ENCODE measurements at places on chromosomes 3 and 15.

DNA sequence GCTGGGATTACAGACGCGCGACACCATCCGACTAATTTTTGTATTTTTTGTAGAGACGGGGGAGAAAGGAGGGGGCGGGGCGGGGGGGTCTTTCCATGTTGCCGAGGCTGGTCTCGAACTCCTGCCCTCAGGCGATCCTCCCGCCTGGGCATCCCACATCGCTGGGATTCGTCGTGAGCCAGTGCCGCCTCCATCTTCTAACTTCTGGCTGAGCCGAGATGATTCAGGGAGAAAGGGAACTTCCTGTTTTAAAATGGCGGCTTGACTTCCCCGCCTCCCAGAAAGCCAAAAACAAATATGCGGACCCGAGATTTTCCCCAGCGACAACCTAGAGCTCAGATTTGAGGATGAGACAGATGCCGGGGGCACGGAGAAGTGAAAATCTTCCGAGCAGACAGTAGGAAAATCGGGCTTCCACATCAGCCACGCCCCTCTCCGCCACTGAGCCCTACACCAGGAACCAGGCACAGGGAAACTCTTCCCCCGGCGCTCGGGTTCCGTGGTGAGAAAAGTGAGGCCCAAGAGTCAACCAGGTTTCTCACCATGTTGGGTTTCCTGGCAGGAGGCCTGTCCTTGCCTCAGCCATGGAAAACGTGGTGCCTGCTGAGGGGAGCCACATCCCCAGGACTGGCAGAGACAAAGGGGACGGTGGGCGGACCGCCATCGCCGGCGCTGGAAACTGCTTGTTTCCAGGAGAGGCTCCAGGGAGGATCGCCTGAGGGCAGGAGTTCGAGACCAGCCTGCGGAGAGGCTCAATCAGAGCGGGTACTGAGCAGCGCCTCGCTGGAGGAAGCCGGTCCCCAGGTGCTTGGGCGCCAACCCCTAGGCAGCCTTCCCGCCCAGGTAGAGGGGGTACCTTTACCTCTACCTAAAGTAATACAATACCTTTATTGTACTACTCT, 18.7 kb downstream of the CHST14 start:
- no peak for DNase-seq

- peak; percentile 58 for DNase-seq
Observed at GRCh38 chr3:29515451-29515850, 234.6 kb downstream of the RBMS3 start.

GRCh38 chr15:42233107-42233506, 25.0 kb upstream of the VPS39 start:
- no peak for DNase-seq

DNA sequence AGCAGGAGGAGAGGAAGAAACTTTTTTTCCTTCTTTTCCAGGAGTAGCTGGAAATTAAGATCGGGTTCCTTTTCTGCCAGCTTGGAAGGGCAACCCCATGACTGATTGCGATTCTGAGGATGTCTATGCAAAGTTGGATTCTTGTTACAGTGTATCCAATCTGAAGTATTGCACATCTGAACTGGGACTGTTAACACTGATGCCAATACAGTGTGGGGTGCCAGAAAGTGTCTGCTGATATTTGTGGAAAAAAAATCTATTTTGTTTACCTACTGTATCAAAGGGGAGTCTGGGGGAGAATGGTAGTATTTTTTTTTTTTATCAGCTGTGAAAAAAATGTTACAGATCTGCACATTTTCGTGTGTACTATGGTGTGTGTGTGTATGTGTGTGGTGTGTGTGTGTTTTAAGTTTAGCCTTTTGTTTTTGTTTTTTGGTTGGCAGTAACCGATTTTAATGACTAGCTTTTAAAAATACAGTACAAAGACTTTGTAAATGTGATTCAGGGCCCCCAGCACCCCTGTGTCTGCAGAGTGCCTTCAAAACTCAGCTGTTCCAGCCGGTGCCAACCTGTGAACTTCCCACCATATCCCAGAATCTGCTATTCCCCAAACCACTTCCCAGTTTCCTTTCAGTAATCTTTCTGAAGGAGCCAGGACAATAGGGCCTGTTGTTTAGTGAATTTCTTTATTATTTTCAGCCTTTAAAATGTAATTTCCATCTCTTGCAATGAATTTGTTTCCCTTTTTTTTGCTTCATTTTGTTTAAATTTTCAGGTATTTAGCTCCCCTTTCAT, 1.9 kb downstream of the RAP2B start:
- no peak for DNase-seq

GRCh38 chr3:74021449-74021848, 396.7 kb upstream of the PDZRN3 start:
- no peak for DNase-seq

GRCh38 chr15:101201411-101202174, 50.3 kb downstream of the CHSY1 start:
- DNase-seq, result no peak

DNA sequence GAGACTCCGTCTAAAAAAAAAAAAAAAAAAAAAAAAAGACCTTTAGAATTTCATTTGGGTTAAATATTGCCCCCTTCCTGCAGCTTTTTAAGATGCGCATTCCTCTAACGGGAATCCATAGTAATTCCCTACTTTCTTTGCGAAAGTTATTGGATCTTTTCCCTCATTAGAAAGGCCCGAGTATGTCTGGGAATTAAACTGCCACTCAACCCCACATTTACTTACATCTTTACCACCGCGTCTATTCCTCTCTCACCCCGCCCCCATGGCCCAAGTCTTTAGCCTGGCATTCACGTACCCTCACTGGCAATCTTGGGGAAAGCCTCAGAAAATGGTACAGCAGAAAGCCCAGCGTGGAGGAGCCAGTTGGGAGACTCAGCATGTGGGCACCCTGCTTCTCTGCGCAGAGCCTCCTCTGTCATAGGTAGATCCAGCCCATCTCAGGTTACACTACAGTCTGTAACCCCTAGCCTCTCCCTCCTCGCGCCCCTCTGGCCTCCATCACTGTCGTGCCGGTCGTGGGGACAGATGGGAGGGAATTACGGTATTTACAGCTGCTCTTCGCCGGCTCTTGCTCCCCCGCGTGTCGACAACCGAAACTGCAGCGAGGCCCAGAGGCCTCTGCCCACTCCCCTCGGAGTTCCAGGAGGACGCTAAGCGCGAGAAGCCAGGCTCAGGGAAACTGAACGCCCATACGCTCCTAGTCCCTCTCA, 6.4 kb upstream of the ANKDD1A start:
- peak; percentile 81 for DNase-seq

DNA sequence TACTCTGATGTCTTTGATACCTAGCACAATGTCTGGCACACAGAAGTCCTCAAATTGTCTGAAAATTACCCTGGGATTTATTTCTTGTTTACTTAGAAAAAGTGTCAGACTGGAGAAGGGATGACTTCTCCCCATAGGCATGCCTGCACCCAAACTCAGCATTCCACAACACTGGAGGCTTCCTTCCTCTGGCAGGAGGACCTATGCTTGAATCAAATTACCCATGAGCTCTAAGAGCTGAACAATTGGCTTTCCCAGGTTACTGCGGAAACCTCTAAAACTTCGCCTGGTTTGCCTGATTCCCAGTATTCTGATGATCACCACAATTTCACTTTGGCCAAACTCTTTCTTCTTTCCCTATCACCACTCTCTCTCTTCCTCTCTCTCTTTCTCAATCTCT, 217.4 kb downstream of the DIPK2A start:
- DNase-seq, result no peak

DNA sequence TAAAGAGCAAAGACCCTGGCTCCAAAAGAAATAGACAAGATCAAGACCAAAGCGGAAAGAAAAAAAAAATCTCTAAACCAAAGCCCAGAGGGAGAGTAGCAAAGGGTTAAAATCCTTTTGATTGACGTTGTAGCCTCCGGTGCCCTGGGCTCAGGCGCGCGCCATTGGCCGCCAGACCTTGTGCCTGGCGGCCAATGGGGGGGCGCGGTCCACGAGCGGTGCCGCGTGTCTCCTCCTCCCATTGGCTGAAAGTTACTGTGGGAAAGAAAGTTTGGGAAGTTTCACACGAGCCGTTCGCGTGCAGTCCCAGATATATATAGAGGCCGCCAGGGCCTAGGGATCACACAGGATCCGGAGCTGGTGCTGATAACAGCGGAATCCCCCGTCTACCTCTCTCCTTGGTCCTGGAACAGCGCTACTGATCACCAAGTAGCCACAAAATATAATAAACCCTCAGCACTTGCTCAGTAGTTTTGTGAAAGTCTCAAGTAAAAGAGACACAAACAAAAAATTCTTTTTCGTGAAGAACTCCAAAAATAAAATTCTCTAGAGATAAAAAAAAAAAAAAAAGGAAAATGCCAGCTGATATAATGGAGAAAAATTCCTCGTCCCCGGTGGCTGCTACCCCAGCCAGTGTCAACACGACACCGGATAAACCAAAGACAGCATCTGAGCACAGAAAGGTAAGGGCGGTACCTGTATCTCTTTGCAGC, at the start of gene HES1:
TSS of gene HES1 (plus strand) at position 343 of the 713 bp plus-strand sequence. CDS start at position 576, 233 bp downstream.
- DNase-seq, result peak; percentile 82

- no peak for DNase-seq
Observed at GRCh38 chr3:31552103-31552502, 19.4 kb downstream of the STT3B start.

- DNase-seq, result no peak
Observed at GRCh38 chr15:63367390-63367789, 14.3 kb downstream of the CA12 start.

- DNase-seq, result no peak
Observed at GRCh38 chr3:14201940-14202684, 23.5 kb downstream of the LSM3 start.

- DNase-seq, result no peak
Observed at GRCh38 chr3:4528819-4529600, 35.9 kb downstream of the ITPR1 start.

DNA sequence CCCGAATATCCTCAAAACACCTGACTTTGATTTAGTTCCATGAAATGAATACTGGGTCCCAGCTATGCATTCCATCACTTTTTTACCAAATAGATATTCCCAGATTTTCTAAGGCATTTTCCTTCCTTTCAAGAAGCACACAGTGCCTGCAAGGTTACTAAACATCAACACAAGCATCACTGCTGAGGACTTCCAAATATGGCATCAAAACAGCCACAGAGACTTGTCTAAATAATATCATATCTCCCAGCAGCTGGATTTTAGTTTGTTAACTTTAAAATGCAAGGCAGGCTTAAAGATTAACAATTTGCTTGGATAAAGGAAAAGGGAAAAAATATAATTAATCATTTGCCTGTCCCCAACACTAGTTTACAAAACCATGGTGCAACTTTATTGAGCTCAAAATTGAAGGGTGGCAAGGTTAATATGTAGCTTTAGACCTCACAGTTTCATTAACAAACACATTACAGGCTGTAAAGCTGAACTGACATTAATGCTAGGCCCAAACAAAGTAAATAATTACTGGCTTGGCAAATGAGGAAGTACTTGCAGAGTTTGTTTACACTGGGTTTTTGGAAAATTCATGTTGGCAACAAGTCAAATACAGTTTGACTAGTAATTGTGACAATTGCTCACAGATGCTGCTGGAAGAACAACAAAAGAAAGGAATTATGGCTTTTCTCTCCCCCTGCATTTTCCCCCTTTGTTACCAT, 401.7 kb upstream of the CDIN1 start:
- DNase-seq, result no peak

- DNase-seq, result no peak
Observed at GRCh38 chr15:64343841-64344240, 12.1 kb downstream of the CSNK1G1 start.

DNA sequence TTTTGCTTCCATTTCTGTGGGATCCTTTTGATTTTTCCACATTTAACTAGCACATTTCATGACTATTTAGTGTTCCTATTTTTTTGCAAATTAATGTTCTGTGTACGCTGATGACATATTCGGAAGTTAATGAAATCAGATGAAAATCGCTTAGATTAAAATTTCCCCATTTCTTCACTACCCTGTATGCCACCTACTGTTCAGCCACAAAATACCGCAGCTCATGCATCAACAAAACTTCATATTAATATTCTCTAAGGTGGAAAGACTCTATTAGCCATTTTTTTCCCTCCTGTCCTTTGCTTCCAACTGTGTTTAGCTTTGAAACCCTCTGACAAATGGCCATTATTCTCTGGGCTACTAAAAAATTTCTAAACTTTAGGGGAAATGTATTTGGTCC, 300.6 kb downstream of the MECOM start:
- DNase-seq, result no peak

DNA sequence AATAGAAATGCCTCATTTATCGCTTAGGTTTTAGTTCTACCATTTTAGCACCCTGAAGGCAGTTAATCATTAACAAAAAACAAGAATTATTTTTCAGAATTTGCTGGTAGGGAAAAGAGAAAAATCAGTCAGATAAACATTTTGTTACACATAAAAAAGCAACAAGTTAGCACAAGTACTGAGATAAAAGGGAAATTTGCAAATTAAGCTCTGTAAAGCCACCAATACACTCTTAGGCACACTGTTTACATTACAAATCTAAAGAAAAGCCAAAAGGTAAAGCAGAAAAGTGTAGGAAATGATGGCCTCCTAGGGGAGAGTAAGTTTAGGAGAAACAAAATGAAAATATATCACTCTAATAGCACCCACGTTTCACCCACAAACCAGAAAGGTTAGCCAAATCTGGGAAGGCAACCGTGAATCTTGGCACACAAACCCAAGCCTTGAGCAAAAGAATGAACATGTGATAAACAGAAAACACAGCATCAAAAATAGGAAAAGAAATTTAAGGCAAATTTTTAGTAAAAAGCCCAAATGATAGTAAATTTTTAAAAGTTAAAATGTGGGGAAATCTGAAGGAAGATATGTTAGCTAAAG, 1.6 kb upstream of the SATB1 start:
- no peak for DNase-seq

- DNase-seq, result no peak
Observed at GRCh38 chr15:81723701-81724100, 322.1 kb downstream of the MEX3B start.

DNA sequence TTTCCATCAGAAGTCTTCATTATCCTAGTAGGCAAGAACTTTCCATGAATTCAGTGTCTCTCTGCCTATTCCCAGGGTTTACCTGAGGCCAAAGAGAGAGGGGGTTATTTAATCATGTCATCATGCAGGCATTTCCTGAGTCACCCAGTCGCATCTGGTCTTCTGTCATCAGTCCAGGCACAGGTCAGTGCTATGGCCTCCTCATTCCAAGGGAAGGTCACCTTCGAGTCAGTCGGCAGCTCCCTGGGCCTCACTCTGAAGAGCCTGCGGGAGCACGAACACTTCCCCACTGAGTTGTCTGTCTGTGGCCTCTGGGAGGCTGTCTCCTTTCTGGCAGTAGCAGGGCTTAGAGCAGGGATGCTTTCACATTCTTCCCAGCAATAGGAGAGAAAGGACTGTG, 26.2 kb upstream of the LRTM1 start:
- no peak for DNase-seq

- DNase-seq, result no peak
Observed at GRCh38 chr15:72540606-72541237, 66.6 kb downstream of the ARIH1 start.

DNA sequence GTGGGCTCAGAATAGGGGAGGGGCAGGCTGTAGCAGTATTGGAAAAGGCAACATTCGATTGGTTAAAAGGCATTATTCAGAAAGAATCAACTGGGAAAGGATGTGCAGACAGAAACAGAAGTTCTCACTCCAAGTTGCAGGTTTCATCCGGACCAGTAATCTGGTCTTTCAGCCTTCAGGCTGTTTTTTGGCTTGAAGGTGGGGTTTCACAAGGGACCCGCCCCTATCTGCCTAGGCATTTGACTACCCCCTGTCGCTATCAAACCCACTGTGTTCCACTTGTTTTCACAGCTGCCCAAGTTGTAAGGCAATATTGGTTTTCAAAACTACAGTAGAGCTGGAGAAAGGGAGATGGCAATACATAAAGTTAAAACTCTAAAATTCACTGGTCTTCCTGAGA, 96.9 kb downstream of the VPS8 start:
- DNase-seq, result no peak
